ENCODE measurements at places on chromosomes 7 and 10.

GRCh38 chr7:56174875-56175760 is 58.9 kb upstream of the NUPR2 start:
- DNase-seq: no peak

DNA sequence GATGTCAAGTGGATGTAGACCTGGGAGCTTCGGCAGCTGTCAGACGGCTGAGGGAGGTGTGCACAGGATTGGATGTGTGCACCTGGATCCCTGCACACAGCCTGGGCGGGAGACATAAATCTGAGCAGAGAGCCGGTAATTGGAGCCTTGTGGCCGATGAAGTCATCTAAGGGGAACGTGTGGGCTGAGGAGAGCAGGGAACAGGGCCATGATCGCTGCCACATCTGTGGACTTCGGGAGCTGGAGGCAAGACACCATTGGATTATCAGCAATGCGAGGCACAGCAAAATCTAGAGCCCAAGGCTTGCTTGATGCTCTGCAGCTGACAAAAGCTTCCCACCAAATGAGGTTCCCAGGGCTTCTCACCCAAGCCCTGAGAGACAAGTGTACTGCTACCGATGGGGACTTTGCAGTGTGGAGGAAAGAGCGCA is 147.7 kb downstream of the PTPN20 start:
- DNase-seq: no peak

DNA sequence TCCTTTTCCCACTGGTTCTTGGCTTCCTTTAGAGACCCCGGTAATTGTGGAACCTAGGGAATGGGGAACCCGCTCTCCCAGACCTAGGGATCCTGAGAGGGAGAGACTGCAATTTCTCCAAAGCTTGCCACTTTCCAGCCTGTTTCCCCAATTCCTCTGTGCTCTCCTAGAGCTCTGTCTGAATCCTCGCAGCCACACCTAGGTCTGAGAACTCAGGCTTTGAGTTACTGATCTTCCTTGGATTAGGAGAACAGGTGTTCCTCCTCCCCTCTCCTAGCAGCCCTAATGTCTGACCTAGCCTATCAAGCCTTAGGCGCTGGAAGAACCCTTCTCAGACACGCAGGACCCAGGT is 20.0 kb downstream of the WNT8B start:
- DNase-seq: no peak

DNA sequence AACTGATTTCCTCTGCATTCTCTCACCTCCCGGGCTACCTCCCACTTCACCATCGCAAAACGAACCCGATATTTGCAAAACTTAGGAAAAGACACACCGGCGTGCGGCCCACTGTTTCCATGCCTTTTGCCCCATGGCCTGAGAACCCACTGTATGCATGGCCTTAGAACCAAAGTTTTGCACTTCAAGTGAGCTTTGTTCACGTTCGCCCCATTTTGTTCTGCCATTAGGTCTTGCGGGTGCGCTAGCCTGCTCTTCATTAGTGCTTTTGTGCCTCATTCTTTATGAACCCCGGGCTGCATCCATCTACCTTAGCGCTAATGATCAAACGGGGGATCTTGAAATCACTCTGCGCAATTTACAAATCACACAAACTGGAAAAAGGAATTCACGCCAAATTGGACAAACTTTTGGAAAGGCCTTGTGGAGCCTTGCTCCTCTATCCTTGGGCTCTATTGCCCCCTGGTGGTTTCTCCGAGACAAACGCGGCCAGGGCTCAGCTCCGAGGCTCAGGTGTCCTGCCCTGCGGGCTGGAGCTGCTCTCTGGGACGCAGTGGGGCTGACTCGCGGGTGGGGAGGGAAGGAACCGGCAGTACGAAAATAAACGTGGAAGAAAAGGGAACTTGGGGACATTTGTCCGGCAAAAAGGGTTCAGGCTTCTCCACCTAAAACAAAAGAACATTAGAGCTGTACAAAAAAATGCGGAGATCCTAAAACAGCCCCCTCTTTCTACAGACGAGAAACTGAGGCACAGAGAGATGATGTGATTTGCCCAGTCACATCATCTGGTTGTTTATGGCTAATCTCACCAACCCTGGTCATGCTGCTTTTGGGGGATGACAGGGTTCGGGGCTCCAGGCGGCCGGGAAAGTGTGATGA is 300.4 kb upstream of the NFE2L3 start:
- peak; percentile 90 for DNase-seq

GRCh38 chr7:140972876-140973829 is 41.6 kb downstream of the MRPS33 start:
- no peak for DNase-seq

GRCh38 chr10:20922451-20922850 is 25.3 kb upstream of the NEBL start:
- DNase-seq: no peak

DNA sequence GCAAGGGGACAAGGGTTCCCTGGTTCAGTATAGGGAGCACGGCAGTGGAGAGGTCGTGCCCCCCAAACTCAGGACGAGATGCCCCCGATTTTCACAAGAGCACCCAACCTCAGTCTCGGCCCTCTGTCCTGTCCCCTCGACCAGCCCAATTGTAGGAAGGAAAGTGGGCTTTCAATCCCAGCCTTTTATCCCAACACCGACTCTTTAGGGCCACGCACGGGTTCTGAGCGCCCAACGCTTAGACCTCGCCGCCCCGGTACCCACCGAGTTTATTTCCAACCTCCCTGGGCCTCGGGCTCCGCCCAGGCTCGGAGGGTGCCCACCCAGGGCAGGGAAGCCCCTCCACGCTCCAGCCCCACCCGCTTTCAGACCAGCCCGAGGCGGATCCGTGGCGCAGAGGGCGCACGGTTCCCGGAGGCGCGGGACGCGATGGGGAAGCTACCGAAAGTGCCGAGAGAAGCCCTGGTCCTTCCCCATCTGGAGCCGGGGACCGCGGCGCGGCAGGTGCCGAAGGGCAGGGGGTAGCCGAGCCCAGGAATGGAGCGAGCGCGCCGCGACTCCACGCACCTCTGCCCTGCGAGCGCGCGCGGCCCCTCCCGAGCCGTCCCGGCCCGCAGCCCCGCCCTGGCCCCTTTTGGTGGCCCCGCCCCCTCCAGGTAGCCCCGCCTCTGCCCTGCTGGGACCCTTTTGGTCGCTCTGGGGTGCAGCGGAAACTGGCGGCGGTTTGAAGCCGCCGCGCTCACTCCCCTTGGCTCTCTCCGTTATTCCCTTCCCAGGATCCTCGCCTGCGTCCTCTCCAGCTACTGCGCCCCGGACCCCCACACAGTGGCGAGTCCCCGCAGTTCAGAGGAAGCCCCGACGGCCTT is 20.4 kb downstream of the GRID2IP start:
- DNase-seq: peak; percentile 78

Data from NAMALWA (cell line).